Omental fat pad (tissue), 4 donors: ENCODE measurements at places on chromosomes 5 and 9. TPM values are rescaled to one million over a fixed set of nuclear protein-coding genes. Genes with fewer than 3 reads are reported as not detected.

The IL13 gene
- total RNA-seq, result not detected

The CCDC107 gene
- total RNA-seq, result 55.0 TPM

GRCh38 chr9:131349522-131349880 is 44.4 kb upstream of the PRRC2B start:
- DNase-seq, result no peak

DNA sequence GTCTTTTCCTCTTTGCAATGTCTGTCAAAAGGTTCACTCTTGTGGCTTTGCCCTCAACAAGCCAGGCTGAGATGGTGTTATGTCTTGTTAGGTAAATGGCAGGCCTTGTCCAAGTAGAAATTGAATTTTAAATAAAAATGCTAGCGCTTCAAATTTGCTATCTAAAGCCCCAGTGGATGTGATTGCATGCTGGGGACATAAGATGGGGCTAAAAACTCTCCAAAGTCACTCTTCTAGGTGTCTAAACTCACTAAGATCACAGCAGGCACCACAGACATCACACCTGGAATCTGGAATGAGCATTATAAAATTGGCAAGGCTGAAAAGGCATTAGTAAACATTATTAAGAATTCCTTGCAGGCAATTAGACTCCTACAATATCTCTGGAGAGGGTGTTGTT is 262.7 kb upstream of the CLINT1 start:
- no peak for DNase-seq

DNA sequence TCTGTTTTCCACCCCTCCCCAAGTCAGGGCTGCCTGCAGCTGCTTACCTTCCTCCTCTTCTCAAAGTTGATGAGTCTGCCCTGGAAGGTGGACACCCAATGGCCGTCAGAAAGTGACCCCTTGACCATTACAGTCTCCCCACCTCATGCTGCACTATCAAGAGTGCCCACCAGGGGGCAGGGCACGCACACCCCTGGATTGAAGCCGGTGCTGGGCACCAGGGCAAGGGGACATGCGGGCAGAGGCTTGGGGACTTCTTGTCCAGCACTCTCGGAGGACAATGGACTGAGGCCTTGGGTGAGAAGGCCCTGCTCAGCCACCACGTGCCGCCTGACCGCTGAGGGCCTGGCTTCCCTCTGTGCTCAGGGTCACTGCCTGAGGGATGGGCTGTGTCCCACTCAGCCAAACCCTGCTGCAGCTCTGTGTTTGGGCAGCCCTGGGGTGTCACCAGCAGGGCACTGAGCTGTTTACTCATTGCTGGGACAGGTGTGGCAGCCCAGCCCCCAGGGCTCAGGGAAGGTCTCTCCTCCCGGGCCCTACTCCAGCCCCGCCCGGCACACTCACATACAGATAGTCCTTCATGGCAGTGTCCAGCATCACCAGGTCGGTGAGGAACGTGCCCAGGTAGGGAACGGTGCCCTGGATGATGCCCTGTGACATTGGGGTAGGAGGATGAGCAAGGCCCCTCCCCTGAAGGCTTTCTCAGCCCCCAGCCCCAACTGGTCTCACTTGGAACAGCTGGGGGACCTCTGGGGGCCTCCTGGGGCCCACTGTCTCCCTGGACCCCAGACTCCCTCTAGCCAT is 17.7 kb downstream of the RALGDS start:
- DNase-seq, result peak; percentile 79
